ENCODE measurements at places on chromosomes 5 and 9.
A peak's percentile ranks its signal among the peaks of the same experiment; 100 is the strongest.

- DNase-seq, result no peak
These were observed 5.4 kb downstream of the PTGES2 start for GRCh38 chr9:128121924-128122808.

DNA sequence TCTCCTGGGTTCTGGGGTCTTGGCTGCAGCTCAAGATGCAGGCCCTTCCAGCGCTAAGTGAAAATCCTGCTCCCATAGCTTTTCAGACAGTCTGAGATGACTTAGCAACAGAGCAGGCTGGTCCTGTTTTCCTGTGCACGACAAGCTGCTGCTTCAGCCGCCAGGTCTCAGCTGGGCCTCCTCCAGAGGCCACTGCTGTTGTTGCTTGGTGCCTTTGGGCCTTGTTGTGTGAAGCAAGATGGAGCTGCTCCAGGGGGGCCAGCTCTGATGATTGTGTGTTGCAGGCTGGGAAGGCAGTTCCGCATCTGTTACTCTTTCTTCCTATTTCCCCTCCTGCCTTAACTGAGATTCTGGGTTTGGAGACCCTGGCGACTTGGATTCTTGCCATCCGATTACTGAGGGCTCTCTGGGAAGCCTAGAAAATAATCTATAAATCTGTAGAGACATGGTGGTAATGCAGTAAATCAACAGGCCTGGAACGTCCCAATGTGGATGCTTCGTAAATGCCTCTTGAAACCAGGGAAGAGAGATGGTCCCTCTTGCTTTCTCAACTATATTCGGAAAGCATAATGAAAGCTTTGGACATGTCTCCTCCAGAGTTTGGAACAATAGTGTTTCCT lies 3.2 kb downstream of the MAP1B start:
- DNase-seq, result no peak

GRCh38 chr5:54492178-54492577 lies 25.4 kb upstream of the SNX18 start:
- DNase-seq, result no peak

DNA sequence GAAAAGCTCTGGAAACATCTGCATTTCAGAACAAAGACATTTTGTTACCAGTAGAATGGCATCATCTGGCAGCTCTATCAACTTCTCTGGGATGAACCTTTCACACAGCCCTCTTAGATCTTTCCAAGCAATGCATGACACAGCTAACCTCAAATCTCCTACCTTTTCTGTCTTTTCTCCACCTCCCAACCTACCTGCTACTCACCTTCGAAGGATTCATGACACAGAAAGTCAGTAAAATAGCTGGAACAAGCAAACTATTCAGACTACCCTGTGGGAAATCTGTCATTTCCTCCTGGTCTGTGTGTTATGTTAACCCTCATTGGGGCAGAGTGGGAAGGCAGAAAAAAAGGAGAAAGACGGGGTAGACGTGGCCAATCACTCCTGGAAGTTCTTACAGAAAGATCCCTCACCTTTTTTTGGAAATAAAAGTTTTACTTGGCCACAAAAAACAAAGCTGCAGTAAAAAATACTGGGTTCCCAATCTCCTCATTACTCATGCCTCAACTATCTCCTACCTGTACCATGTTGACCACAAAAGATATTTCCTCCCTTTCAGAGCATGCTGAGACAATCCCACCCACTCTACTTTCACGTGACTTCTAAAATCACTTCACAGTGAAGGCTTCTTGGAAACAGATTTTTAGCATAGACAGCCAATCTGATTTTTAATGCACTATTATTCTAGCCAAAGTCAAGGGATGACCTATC lies 362.1 kb upstream of the RFX3 start:
- DNase-seq, result no peak

- no peak for DNase-seq
These were observed 64.1 kb upstream of the SPOCK1 start for GRCh38 chr5:137563301-137563645.

GRCh38 chr9:126301985-126302603 lies 24.5 kb upstream of the MVB12B start:
- peak; percentile 12 for DNase-seq

DNA sequence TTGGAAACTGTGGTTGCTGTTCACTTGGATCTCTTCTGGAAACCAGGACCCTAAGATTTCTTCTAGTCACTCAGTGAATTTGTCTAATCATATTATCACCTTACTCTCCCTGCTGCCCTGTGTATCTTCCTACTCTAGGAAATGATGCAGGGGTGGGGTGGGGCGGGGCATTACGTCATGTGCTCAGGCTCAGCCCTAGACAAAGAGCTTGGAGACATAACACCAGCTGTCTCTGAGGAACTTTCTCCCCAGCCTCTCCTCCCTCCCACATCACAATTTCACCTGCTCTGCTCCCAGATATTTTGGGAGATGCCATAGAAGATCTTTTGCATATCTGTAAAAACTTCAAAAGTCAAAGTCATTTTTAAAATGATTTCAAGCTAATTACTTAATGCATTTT lies 470.4 kb downstream of the ZSWIM6 start:
- DNase-seq, result no peak

- no peak for DNase-seq
These were observed 236.8 kb upstream of the TARS1 start for GRCh38 chr5:33203931-33204330.

GRCh38 chr9:24816006-24816405 lies 270.3 kb upstream of the IZUMO3 start:
- DNase-seq, result no peak

DNA sequence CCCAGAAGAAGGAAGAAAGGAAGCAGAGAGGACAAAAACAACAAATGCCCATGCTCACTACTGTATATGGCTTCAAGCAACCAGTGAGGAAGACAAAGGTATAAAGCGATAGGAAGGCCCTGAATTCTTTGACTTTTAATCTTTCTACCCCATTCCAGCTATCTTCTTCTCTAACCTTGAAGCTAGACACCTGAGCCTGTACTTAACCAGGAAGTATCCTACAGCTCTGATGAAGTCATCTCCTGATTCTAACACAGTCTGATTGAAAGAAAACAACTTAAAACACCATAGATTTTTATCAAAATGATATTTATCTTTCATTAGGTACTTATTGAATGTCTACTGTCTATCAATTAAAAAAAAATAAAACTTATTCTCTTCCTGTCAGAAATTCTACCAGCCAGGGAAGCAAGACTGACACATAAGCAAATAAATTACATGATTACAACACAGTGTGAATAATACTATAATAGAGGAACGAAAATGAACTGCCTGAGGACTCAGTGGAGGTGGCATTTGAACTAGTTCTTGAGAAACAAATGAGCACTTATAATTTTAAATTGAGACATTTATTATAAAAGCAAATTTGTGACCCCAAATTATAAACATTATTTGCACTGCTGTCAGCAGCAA lies 123.3 kb upstream of the ELL2 start:
- no peak for DNase-seq

DNA sequence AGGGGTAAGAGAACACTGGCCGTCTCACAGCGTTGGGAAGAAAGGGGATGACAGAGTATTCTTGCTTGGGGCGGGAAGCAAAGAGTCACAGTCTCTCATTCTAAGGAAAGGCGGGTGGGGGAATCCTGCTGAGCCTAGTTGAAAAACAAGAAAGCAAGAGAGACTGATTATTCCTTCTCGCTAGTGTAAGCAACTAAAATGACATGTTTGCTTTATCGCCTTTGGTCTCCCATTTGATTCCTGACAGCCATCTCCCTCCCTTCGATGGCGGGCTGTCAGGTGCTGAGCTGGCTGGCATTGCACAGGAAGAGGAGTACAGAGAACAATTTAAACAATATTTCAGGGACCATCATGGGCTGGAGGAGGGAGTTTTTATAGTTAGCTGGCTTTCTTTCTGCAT lies 331.3 kb downstream of the ASTN2 start:
- no peak for DNase-seq

GRCh38 chr9:126291925-126292324 lies 34.7 kb upstream of the MVB12B start:
- no peak for DNase-seq

DNA sequence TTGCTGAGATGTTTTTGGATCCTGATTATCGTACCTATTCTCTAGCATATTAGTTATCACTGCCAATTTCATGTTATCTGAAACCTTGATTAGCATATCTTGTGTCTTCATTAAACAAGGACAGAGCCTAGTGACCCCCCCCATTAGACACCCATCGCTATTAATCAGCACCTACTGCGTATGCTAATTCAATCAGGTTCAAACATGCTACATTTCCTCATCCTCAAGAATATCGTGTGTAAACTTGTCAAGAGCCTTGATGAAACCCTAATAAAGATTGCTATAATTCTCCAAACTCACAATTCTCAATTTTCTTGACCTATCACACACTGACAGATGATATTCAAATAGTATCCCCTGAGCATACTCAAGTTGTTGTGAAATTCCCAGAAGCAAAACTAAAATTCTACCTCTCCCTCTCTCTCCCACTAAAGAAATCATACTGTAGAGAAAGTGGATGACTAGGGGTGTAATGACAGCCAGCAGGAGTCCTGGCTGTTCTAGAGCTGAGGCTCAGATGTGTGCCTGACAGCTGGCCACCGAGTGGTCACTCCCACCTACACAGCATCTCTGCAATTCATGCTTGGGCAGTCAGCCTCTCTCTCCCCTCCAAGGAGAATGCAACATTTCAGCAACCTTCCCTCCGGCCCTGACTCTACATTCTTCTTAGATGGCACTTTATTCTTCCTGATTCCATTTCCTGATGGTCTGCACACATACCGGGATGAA lies 9.2 kb upstream of the ZNF354A start:
- no peak for DNase-seq

- no peak for DNase-seq
These were observed 39.1 kb downstream of the TPD52L3 start for GRCh38 chr9:6367128-6367890.

DNA sequence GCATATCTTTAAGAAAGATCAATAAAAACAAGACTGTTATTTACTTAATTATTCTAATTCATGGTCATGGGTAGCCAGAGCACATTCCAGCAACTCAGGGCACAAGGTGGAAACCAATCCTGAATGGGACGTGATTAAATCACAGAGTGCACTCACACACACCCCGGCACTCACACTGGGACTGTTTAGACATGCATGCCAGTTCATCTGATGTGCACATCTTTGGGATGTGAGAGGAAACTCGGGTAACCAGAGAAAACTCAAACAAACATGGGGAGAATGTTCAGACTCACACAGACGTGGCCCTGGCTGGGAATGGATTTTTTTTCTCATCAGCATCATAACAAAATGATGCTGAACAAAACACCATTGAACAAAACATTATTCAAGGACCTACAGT lies 29.4 kb downstream of the SMAD5 start:
- DNase-seq, result no peak

Measured in stimulated activated CD8-positive, alpha-beta memory T cell treated with anti-CD3 and anti-CD28 coated beads, Interleukin-7, amount 100 ng/mL, for 4 hours (primary cell).